ENCODE measurements at places on chromosomes 3 and 15.
A peak's percentile ranks its signal among the peaks of the same experiment; 100 is the strongest.

- no peak overlapping the region for H3K27ac ChIP-seq
- no peak for DNase-seq
- no peak overlapping the region for H3K4me3 ChIP-seq
- peaks cover 10% of the 10 kb centered on the region for H3K36me3 ChIP-seq
- H3K27me3 ChIP-seq, result no peaks in the 10 kb centered on the region
- H3K4me1 ChIP-seq, result peaks cover 17% of the 10 kb centered on the region
Measured at GRCh38 chr3:177055605-177056571, 141.4 kb downstream of the TBL1XR1 start.

- no peak overlapping the region for H3K4me3 ChIP-seq
- no peak for DNase-seq
Measured at GRCh38 chr3:63818282-63819150, 583 bp upstream of the C3orf49 start.

DNA sequence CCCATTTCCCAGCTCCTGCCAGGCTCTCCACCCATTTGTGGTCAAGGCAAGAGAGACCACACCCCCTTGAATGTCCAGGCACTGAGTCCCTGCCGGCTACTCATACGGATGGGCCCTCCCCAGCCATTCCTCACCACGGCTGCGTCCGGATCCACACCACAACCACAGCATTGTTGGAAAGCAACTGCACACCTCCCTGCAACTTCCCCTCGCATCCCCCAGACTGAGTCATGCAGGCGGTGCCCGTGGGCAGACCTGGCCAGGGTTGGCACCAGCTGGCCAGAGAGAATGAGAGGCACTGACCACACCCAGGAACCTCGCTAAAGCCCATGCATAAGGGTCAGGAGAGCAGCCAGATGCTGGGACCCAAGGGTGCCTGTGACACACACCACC lies 30.5 kb downstream of the LOXL1 start:
- H3K4me1 ChIP-seq, result peaks cover 71% of the 10 kb centered on the region
- H3K27me3 ChIP-seq, result no peaks in the 10 kb centered on the region
- DNase-seq, result peak; percentile 95
- peaks cover 3% of the 10 kb centered on the region for H3K36me3 ChIP-seq

- H3K27ac ChIP-seq, result no peak overlapping the region
- no peaks in the 10 kb centered on the region for H3K4me1 ChIP-seq
- no peaks in the 10 kb centered on the region for H3K27me3 ChIP-seq
- no peak for DNase-seq
- no peaks in the 10 kb centered on the region for H3K36me3 ChIP-seq
- H3K4me3 ChIP-seq, result no peak overlapping the region
Measured at GRCh38 chr3:134857356-134857755, 62.3 kb downstream of the EPHB1 start.

- no peaks in the 10 kb centered on the region for H3K27me3 ChIP-seq
- H3K4me3 ChIP-seq, result no peak overlapping the region
- peak overlapping the region; percentile 71 for H3K27ac ChIP-seq
- no peaks in the 10 kb centered on the region for H3K36me3 ChIP-seq
Measured at GRCh38 chr3:134258761-134259347, 8.2 kb upstream of the RYK start.

- H3K27ac ChIP-seq, result no peak overlapping the region
- no peaks in the 10 kb centered on the region for H3K36me3 ChIP-seq
- peaks cover 75% of the 10 kb centered on the region for H3K27me3 ChIP-seq
- DNase-seq, result no peak
Measured at GRCh38 chr3:193942516-193943055, 193.4 kb upstream of the HES1 start.

DNA sequence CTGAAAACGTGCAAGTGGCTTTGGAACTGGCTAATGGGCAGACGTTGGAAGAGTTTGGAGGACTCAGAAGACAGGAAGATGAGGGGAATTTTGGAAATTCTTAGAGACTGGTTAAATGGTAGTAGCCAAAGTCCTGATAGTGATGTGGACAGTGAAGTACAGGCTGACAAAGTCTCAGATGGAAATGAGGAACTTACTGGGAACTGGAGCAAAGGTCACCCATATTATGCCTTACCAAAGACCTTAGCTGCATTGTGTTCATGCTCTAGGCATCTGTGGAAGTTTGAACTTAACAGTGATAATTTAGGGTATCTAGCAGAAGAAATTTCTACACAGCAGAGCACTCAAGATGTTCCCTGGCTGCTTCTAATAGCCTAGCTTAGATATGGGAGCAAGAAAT lies 28.6 kb upstream of the SERPINI2 start:
- no peak for DNase-seq
- H3K36me3 ChIP-seq, result no peaks in the 10 kb centered on the region
- H3K27ac ChIP-seq, result no peak overlapping the region
- no peak overlapping the region for H3K4me3 ChIP-seq
- no peaks in the 10 kb centered on the region for H3K4me1 ChIP-seq
- H3K27me3 ChIP-seq, result peaks cover 2% of the 10 kb centered on the region
